Mammary epithelial cell (primary cell): ENCODE measurements at places on chromosomes 7 and 10. TPM values are rescaled to one million over a fixed set of nuclear protein-coding genes. Genes with fewer than 3 reads are reported as not detected.

DNA sequence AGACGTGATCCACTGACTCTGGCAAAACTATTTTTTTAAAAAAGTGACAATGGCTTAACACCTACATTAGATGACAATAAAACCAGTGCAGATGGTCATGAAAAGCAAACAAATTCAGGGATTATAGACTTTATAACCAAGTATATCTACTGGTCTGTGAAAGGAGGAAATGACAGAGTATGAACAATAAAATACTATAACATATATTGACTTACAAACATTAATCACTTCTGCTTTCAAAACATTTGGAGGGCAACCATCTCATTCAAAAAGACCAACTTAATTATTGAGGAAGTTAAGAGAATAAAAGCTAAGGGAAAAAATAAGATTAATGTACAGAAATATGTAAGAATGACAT, 34.8 kb downstream of the JMJD1C start:
- DNase-seq, result no peak

The SLC39A12 gene
- total RNA-seq, result not detected

DNA sequence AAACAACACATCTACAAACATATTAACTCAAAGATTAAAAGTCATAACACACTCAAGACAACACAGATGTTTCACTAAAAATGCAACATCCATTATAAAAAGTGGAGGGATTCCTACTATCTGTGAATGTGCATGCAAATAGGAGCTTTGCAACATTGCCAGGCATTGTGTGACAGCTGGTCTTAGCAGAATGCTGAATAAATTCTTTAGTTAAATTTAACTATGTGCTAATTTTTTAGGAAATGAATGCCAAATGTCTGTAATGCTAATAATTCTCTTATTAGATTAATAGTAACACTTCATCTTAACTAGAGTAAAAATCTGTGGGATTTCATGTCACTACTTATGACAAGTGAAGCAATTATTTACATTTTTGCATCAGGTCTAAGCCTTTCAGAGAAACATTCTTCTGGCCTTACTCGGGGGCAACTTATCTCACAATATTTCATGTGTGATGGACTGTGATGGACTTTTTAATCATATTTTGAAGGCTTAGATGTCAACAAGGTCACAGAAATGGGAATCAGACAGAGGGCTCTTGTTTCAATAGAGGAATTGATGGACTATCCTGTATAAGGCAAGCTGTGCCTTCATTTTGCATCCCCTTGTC, 524.6 kb upstream of the KCND2 start:
- no peak for DNase-seq

The CLEC5A gene
- 0.52 and 0.59 TPM in 2 replicates for total RNA-seq

DNA sequence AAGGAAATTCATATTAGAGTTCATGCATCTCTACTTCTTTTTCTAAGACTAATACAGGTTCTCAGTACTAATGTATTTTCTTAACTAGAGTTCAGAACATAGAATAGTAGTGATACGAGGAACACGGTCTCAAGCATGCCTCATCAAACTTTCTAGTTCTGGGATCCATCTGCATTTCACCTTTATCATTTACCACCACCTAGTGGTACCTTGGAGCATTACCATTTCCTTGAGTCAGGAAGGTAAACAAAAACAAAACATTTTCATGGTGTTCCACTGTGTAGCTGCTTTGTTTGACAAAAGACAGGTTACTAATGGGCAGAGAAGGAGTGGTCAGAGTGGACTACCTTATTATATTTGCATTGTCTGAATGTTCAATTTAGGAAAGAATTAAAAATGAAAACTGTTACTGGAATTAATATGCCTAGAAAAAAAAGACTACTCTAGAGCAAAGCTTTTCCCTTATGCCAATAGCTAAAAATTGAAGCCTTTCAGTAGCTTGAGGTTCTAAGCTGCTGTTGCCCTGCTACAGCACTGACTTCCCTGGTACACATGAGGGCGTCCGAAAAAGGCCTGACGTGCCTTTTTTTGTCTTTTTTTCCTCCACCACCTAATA, 44.5 kb downstream of the STARD3NL start:
- peak; percentile 50 for DNase-seq

DNA sequence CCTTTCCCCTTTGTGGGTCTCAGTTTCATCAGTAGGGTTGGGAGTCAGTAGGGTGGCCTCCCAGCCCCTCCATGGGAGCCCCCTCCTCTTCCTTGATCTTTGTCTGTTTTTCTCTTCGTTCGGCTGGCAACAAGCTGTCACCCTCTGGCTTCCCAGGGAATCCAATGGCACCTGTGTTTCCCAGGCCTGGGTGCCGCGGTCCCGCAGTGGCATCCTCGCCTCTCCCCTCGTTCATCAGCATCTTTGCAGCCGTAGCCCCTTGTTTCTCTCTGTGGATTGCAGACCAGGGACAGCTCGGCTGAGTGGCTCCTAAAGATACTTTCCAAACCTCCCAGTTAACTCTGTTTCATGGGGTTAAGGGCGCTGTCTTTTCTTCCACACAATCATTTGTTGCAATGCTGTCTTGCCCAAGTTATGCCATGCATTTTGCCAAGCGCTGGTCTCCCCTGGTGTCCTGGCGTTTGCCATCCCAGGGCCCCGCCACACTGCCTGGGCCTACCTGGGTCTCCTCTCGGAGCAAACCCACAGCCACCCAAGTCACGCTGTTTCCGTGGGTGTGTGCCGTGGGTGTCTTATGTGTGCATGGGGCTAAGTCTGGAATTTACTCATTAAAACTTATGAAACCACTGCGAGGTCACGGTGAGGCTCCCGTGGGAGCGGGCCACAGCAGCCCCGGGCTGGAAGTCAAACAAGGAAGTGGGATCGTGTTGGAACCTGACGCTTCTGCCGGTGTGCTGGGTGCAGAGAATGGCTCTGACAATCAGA, 189.4 kb upstream of the SHH start:
- no peak for DNase-seq

DNA sequence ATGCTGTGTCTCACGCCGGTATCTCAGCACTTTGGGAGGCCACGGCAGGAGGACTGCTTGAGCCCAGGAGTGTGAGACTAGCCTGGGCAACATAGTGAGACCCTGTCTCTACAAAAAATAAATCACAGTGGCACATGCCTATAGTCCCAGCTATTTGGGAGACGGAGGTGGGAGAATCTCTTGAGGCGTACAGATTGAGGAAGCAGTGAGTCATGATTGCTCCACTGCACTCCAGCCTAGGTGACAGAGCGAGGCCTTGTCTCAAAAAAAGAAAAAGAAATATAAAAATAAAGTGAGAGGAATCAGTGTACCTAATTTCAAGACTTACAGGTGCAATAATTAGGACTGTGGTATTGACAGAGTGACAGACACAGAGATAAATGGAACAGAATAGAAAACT, 23.9 kb downstream of the SLC25A40 start:
- DNase-seq, result no peak

The PAPSS2 gene
- total RNA-seq, result 3.8 TPM

- DNase-seq, result no peak
These were observed 98.9 kb downstream of the HIP1 start for GRCh38 chr7:75639886-75640190.

The SPDYE5 gene
- not detected for total RNA-seq

The MGAM2 gene
- total RNA-seq, result 1.3 TPM

- DNase-seq, result no peak
These were observed 37.4 kb downstream of the VKORC1L1 start for GRCh38 chr7:65910237-65910636.

DNA sequence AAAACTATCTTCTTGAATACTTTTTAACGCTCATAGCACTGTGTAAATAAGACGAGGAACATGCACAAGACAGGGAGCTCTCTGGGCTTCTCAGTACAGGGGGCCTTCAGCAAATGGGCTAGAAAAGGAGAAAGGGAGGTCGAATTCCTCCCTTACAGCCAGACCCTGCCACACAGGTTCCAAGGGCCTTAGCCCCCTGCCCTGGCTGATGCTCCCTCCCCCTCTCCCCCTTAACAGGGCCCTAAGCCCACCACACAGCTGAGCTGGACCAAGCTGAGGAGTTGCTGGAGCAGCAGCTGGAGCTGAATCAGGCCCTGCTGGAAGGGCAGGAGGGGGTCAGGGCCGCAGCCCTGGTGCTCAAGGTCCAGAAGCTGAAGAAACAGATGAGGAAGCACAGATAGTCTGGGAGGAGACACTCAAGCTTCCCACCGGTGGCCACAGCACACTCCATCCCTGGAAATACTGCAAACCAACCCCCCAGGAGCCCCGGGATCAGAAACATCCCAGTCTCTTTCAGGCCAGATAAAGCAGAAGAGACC, 153.9 kb downstream of the SNX13 start:
- no peak for DNase-seq

GRCh38 chr10:95268438-95268837, 22.4 kb downstream of the PDLIM1 start:
- DNase-seq, result peak; percentile 63

- DNase-seq, result no peak
These were observed 50.8 kb upstream of the ZNF32 start for GRCh38 chr10:43699516-43699915.

- DNase-seq, result peak; percentile 51
These were observed 34.0 kb downstream of the TMEM270 start for GRCh38 chr7:73894733-73895551.

DNA sequence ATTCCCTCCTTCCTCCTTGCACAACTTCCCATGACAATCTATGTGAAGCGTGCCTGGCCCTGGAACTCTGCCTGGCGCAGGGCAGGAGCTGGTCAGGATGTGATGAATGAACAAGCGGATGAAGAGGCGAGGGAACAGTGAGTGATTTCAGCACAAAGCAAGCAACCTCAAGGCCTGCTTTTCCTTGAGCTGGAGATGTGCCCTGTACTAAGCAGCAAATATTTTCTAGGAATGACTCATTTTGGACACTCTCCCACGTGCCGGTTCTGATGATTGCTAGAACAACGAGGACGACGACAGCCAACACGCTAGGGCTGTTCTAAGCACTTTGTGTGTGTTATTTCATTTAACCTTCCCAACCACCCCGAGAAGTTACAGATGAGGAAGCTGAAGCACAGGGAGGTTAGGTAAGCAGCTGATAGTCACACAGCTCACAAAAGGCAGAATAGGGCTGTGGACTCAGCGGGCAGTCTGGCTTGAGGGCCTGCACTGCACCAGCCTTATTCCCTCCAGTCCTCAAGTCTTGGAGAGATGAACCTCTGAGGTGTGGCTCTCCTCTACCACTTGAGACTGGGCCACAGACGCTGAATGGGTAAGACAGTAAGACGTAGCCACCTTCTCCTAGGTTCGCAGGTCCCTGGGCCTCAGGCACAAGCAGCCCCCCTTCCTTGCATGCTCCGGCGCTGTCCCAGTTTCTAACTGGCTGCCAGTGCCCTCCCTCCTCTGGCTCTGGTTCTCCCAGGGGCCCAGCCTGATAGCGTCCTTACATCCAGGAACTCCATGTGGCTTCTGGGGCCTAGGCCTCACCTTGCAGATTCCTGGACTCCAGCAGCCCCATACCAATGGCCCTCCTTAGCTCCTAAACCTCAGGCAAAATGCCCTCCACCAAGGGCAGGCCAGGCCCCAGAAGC, 59.0 kb downstream of the YKT6 start:
- DNase-seq, result peak; percentile 71

The DGKI gene
- total RNA-seq, result 1.5 TPM

The CCL24 gene
- not detected in 2 replicates for total RNA-seq

GRCh38 chr7:55192723-55193122, 172.4 kb upstream of the LANCL2 start:
- DNase-seq, result peak; percentile 32

The BAZ1B gene
- total RNA-seq, result 34.5 TPM

The TUBB8 gene
- total RNA-seq, result not detected in 2 replicates

The FAM25A gene
- not detected for total RNA-seq

DNA sequence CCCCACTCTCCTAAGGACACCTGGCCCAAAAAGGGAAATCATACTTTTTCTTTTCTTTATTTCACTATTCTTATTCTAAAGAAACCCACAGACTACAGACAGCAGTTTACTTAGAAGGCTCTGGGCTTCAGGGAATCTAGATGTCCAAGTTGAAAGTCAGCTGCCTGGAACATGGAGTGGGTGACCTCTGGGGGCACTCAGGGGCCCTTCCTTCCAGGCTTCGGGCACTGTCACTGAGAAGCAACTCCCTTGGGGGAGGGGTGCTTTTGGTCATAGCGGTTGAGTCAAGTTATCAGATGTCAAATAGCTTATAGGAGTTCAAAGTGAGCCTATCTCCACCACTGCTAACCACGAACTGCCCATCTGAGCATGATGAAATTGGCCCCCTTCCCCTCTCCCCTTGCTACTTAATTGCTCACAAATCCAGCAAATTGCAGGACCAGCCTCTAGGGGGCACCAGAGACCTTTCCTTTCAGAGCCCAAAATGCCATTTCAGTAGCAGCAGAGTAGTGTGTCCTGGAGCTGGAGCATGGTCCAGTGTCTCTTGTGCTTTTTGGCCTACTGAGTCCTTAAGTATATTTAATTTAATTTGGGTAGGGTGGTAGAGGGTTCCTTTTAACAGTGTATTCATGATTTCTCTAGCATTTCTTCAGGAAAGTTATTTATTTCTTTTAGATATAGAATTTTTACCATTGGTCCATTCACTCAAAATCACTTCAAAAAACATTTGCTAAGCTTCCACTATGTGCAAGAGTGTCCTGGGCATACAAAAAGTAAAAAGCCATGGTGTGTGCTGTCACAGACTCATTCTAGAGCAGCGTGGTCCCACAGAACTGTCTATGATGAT, 463.8 kb downstream of the KCNMA1 start:
- peak; percentile 62 for DNase-seq

GRCh38 chr7:110861163-110861562, 229.8 kb upstream of the LRRN3 start:
- DNase-seq, result no peak

DNA sequence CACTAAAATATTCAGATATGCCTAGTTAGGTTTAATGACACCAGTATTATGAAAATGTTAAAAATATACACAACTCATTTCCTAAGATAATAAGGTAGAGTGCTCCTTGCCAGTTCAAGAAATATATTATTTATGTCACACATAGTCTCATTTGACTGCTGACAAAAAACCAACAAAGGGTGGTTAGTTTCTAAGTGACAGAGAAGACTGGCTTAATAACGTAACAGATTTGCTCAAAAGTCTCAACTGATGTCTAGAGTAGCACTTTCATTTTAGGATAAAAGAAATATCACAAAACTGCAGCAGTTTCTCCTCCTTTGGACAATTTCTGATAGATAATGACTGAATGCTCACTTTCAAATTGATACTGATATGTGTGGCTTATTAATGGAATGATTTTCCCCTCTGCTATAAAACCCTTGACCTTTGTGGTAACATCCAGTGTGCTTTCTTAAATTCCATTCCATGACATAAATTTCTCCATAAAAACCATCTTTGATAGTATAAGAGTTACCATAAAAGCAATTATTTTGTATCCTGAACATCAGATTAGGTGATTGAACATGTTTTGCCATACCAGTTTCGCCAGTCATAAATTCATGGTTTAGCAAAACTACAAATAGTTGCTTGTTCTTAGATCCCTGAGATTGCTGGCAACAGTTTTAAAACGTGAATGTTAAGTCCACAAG, 94.2 kb downstream of the NRBF2 start:
- no peak for DNase-seq

- no peak for DNase-seq
These were observed 30.2 kb downstream of the GRIFIN start for GRCh38 chr7:2445898-2446555.

DNA sequence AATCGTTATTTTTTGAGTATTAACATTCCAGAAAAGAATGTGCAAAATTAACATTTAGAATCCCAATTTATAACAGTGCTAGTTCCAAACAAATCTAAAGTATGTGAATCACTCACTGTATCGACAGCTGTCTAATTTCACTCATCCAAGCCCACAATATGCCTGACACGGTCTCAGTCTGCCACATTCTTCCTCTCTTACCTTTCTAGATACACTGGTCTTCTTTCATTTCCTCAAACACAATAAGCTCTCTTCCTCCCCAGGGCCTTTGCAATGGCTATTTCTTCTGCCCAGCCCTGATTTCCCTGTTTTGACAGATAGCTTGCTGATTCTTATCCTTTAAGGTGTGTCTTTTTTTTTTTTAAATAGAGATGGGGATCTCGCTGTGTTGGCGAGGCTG, 48.8 kb downstream of the UBE2H start:
- no peak for DNase-seq
